ENCODE measurements at places on chromosomes 1 and 21. TPM values are rescaled to one million over a fixed set of nuclear protein-coding genes. Genes with fewer than 3 reads are reported as not detected.

The CRYBG2 gene
- total RNA-seq, result 1.6 TPM

The AMY2B gene
- 0.84 TPM for total RNA-seq

The RNF186 gene
- not detected for total RNA-seq

The BARHL2 gene
- total RNA-seq, result not detected

The TRIM67 gene
- total RNA-seq, result 0.21 TPM

The TMEM52 gene
- 0.36 TPM for total RNA-seq

The FAM72C gene
- total RNA-seq, result 5.8 TPM

The KIAA0040 gene
- 0.47 TPM for total RNA-seq

The CYP4A11 gene
- total RNA-seq, result not detected

The PLXNA2 gene
- total RNA-seq, result 0.87 TPM

The ZNF593 gene
- 48.2 TPM for total RNA-seq

The OR10R2 gene
- not detected for total RNA-seq

The PRKCZ gene
- 9.8 TPM for total RNA-seq

The PGLYRP4 gene
- not detected for total RNA-seq

The SYT2 gene
- 0.01 TPM for total RNA-seq

The TOMM20 gene
- total RNA-seq, result 113 TPM

The RUNX3 gene
- 6.5 TPM for total RNA-seq

The PPIAL4G gene
- total RNA-seq, result not detected

The APCS gene
- not detected for total RNA-seq

The CBS gene
- total RNA-seq, result 11.5 TPM

The HSPB7 gene
- not detected for total RNA-seq

The ZNF648 gene
- not detected for total RNA-seq

The WDR26 gene
- 40.1 TPM for total RNA-seq

The HECTD3 gene
- 17.7 TPM for total RNA-seq

The SPRR5 gene
- not detected for total RNA-seq

The GPR161 gene
- 16.3 TPM for total RNA-seq

The MNDA gene
- not detected for total RNA-seq

The ABCB10 gene
- 19.6 TPM for total RNA-seq

The AVPR1B gene
- not detected for total RNA-seq

The ODR4 gene
- 19.1 TPM for total RNA-seq

The PHC2 gene
- total RNA-seq, result 81.0 TPM

The AKT3 gene
- 23.5 TPM for total RNA-seq

The TAS1R3 gene
- total RNA-seq, result 0.07 TPM

The TIMM17A gene
- 98.7 TPM for total RNA-seq

The MAD2L2 gene
- 54.1 TPM for total RNA-seq

The ATP6V1G3 gene
- not detected for total RNA-seq

The NT5C1A gene
- total RNA-seq, result not detected

The PM20D1 gene
- total RNA-seq, result not detected

The TMPRSS2 gene
- total RNA-seq, result 0.02 TPM

The RNU1-3 gene
- total RNA-seq, result not detected

The MEX3A gene
- total RNA-seq, result 3.1 TPM

The EDARADD gene
- 2.9 TPM for total RNA-seq

The LCE2B gene
- total RNA-seq, result not detected

The TFF3 gene
- not detected for total RNA-seq

The SLC44A5 gene
- 0.10 TPM for total RNA-seq

The CFHR5 gene
- total RNA-seq, result not detected

The EPHX1 gene
- 228 TPM for total RNA-seq

The NGF gene
- 3.3 TPM for total RNA-seq

The CDC20 gene
- 187 TPM for total RNA-seq

The BRDT gene
- not detected for total RNA-seq

The AXDND1 gene
- total RNA-seq, result 0.54 TPM

The KRTAP10-11 gene
- total RNA-seq, result not detected

The OR2AK2 gene
- not detected for total RNA-seq

The RXFP4 gene
- not detected for total RNA-seq

The OR2M3 gene
- total RNA-seq, result not detected

All from A549 treated with CpdA at 1 μM for 4 hours (cell line).